ENCODE measurements at places on chromosomes 2 and 18. TPM values are rescaled to one million over a fixed set of nuclear protein-coding genes. Genes with fewer than 3 reads are reported as not detected.

GRCh38 chr2:20025065-20025786, 12.8 kb upstream of the MATN3 start:
- DNase-seq: no peak

DNA sequence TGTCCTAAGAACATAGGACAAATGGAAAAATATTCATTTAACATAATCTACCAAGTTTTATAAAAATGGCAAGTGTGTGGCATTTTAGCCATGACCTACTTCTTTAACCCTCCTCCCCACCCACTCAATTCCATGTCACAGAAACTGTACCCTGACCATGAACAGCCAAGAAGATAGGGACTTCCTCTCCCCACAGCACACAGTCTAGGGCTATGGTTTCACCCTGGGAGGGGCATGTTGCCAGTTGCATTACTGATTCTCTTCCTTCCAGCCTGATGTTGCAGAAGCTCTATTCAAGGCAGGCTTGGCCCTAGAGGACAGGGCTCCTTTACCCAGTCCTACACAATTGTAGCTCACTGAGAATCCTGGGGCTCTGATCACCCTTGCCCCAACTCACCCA, 153.6 kb upstream of the KLF7 start:
- no peak for DNase-seq

- peak; percentile 3 for DNase-seq
These were observed 788 bp downstream of the USP14 start for GRCh38 chr18:159037-159652.

The PIAS2 gene
- polyA plus RNA-seq: 30.3 TPM

GRCh38 chr2:213281156-213281555, 3.1 kb upstream of the SPAG16 start:
- DNase-seq: no peak

- no peak for DNase-seq
These were observed 24.3 kb upstream of the BCL11A start for GRCh38 chr2:60577682-60578283.

- peak; percentile 85 for DNase-seq
These were observed 190.1 kb downstream of the TTC32 start for GRCh38 chr2:19711470-19712372.

The LAMA3 gene
- polyA plus RNA-seq: 3.1 TPM

DNA sequence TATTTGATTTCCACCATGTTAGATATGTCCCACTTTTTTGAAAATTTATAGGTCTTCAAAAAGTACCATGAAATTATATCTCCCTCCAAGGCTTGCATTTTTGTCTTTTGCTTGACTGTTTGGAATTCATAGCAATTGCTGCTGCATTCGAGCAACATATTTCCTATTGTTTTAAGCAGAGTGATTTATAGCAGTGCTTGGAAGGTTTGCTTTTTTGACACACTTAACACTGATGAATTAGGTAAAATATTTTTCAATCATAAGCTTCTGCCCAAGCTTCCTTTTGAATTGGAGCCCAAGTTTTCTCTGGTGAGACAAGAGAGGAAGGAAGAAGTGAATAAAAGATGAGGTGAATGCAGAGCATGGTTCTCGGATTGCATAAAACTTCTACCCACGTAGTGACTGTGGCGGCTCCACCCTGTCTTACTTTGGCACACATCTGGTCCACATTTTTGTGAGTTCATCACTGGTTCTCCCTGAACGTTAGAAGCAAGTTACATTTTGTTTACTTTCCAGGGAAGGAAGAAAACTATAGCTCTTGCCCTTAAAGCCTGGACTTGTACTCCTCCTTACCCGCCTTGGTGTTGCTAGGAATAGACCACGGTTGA, 667.0 kb downstream of the TSN start:
- DNase-seq: no peak

DNA sequence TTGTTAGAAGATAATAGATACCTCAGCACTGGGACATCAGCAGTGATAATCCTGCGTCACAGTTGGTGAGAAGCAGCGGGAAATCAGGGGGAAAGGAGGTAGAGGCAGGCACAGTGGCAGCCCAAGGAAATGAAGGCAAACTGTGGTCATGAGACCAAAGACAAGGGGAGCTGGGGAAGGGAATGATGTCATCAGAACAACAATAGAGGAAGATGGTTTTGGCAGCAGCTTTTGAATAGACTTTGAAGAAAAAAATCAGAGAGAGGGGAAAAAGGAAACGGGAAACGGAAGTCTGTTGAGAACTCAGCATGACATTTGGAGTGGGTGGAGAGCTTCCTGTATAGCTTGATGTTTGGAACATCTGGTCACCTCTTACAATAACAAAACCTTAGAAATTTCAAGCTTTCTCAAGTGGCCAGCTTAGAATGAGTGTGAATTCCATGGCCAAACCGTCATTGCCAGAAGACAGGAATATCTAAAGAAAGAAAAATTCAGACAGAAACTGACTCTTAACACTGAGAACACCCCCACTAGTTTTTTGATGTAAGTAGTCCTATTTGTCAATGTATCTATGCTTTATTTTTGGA, 18.4 kb upstream of the YES1 start:
- DNase-seq: peak; percentile 44

GRCh38 chr2:171342067-171342413, 91.8 kb downstream of the METTL8 start:
- no peak for DNase-seq

GRCh38 chr2:78407960-78408794, 617.3 kb upstream of the REG3G start:
- DNase-seq: no peak

DNA sequence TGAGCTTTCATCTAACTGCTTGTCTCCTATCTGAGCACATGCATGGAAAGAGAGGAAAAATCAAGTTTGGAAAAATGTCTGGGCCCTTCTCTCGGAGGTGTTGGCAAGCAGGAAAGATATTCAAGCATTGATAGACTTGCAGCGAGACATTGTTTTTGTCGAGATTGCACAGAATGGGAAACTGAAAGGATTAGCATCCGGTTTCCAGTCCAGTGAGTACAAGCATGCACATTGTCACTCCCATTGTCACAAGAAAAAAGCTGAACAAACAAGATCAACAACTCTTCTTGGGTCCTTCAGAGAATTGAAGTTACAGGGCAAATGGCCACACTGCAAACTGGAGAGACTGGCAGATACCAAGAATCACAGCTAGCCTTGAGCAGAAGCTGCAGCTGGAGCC, 19.6 kb upstream of the MC5R start:
- no peak for DNase-seq

DNA sequence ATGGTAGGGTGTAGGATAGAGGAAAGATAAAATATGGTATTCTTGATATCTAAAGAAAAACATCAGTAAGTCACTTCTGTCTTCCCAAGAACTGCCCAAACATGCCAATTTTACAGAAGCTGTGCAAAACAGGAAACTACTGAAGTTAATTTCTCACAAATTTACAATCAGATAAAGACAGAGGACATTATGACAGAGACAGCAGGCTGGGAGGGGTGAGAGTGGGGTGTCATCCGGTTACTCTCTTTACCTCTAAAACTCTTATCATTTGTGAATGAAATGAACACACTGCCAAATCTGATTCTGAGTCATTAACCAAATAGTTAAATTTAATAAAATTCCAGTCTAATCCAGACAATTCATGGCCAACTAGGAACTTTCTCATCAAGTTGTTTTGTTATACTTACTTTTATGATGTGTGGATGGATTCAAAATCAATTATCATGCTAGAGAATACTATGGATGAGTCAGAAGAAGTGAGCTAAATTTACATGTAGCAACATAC, 323.2 kb upstream of the MEX3C start:
- no peak for DNase-seq

- no peak for DNase-seq
These were observed 125.2 kb upstream of the COL3A1 start for GRCh38 chr2:188848887-188849435.

The RAB6C gene
- 0.48 TPM for polyA plus RNA-seq

- no peak for DNase-seq
These were observed 5.9 kb downstream of the TIA1 start for GRCh38 chr2:70242552-70242951.

The GPC1 gene
- 149 TPM for polyA plus RNA-seq

DNA sequence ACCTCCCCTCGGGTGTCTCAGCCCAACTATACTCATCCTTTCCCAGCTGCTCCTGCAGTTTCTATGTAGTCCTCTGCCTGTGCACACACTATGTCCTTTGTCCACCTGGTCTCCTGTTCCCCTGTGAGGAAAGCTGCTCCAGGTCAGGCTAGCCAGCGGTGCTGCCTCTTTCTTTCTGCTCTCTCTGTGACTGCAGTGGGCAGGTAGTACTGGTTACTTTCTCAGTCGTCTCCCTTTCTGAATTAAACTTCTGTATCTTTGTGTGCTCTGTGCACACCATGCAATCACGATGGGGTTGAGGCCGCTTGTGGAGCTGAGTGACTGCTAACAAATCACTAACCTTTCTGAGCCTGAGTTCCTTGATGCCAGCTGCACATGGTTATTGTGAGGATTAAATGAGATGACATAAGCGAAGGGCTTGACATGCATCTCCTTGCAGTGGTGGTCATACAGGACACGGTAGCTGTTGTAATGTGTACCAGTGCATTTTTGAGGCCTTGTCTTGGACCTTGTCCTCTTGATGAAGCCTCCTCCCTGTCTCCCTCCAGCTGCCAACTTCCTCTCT, 3.5 kb downstream of the FARP2 start:
- no peak for DNase-seq

DNA sequence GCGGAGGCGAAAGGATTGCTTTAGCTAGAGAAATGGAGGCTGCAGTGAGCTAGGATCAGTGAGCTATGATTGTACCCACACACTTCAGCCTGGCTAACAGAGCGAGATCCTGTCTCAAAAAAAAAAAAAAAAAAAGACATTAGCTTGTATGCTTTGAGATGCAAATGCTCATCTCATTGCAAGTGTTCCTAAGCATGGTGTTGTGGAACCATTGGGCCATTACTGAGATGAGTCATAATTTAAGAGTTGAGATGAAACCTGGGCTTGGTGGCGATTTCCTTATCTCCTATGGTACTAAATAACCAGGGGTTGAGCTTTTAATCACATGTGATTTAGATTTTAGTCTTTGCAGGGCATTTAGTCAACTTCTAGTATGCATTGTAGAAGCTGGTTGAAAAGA, 2.2 kb downstream of the PLEKHA3 start:
- DNase-seq: no peak

- DNase-seq: no peak
These were observed 337.7 kb upstream of the CHAC2 start for GRCh38 chr2:53429901-53430300.

The KCNK3 gene
- polyA plus RNA-seq: 1.5 TPM

The CBLN2 gene
- polyA plus RNA-seq: 2.5 TPM

- DNase-seq: no peak
These were observed 47.8 kb downstream of the FAM168B start for GRCh38 chr2:131045286-131046027.

DNA sequence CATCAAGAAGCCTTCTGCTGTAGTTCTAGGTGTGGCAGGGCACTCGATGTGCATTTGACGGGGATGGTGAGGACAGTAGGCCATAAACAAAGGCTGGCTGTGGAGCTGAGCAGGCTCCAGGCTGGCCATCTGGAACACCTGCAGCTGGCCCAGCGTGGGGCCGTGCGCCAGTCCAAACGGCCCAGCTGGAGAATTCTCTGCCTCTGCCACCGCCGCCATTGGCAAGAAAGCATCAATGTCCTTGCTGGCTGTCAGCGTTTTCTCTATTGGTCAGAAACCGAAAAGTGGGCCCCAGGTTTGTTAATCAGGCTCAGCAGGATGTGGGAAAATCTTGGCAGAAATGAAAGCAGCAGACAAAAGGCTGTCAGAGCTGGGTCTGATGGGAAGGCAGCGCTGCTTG, 24.0 kb upstream of the CTIF start:
- DNase-seq: no peak

The NBEAL1 gene
- polyA plus RNA-seq: 5.1 TPM

- DNase-seq: no peak
These were observed 133.0 kb downstream of the WDSUB1 start for GRCh38 chr2:159153463-159153862.

DNA sequence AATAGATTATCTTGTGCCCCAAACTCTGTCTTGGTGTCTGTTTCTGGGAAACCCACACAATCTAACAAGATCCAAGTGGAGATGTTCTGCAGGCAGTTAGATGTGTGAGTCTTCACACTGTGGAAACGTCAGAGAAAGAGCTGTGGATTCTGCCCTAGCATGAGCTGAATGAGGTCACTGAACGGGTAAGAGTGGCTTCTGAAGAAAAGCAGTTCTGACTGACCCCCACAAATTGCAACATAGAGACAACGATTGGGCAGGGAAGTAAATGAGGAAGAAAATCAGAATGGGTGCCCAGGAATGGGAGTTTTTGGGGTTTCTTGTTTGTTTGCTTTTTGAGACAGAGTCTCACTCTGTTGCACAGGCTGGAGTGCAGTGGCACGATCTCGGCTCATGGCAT, 12.9 kb upstream of the RPL37A start:
- DNase-seq: no peak

- DNase-seq: no peak
These were observed 29.3 kb downstream of the PDE11A start for GRCh38 chr2:178043266-178043665.

The SCN9A gene
- 5.5 TPM for polyA plus RNA-seq

DNA sequence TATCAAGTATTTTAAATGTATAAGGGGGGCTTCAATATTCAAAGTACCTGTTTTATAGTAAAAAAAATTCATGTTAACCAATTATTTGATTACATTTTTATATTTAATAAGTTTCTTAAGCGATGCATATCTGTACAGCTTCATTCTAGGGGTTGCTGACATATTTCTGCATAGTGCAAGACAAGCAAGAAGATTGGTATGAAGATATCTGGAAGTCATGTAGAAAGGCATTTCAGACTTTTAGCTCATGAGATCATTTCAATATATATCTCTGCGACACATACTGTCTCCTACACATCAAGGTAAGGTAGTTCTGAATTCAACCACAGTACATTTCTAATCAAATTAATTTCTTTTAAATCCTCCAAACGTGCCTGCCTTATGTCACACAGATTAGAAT, 73.1 kb downstream of the MEMO1 start:
- DNase-seq: no peak

GRCh38 chr2:21895200-21895599, 771.4 kb downstream of the TDRD15 start:
- DNase-seq: no peak

The ALPI gene
- not detected for polyA plus RNA-seq

GRCh38 chr18:58753976-58754375, 82.7 kb downstream of the MALT1 start:
- no peak for DNase-seq

GRCh38 chr2:200146501-200146900, 160.0 kb upstream of the SPATS2L start:
- DNase-seq: no peak

The WNT6 gene
- 0.45 TPM for polyA plus RNA-seq

GRCh38 chr2:192298664-192299063, 103.9 kb upstream of the TMEFF2 start:
- no peak for DNase-seq

Data from hindlimb muscle (tissue), 1 donor.